ENCODE measurements at places on chromosomes 2 and 18.

DNA sequence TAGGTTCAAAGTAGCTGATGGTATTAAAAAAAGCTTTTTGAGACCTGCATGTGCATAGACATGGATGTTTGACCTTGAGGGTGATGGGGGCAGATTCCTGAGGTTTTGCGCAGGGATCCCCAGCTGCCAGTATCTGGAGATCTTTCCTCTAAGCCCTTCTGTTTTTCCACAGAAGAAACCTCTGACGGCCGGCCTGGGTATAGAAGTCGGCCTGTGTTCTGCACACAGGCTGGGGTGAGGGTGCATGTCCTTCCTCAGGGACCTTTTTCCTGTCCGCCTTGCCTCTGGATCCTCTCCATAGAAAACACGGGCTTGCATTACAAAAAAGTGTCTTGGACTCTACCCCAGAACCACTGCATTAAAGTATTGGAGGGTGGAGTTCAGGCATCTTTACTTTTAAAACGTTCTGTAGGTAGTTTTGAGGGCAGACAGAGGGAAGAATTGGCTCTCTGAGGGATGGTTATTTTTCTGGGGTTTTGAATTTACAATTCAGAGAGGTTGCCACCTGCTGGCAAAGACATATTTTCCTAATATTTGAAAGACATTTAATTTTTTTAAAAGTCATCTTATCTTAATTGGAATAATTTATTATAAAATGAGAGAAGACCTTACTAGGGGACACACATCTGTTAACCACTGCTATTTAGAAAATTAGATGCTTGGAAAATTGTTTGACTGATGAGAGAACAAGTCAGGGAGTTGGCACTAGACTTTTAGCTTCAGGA lies 350.6 kb downstream of the DCDC2C start:
- peak; percentile 4 for DNase-seq

- DNase-seq: no peak
Observed at GRCh38 chr2:237801466-237801865, 2.9 kb downstream of the RBM44 start.

- no peak for DNase-seq
Observed at GRCh38 chr2:84900971-84901370, 4.5 kb upstream of the TMSB10 start.

GRCh38 chr18:23528580-23529472 lies 25.5 kb downstream of the RMC1 start:
- DNase-seq: peak; percentile 37

DNA sequence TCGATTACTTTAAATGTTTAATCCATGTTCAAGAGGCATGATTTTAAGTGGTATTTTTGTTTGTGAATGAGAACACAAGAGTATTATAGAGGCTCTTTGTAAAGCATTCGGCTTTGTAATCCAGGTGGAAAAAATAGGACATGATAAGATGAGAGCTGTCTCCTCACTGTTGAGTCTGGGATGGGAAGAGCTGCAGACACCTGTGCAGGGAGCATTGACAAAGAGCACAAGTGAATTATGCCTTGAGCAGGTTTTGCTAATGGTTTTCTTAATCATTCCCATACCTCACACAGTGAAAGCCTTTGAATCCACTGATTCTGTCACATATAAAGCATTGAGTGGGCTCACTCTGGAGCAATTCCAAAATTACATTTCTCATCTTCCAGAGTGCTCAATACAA lies 9.6 kb downstream of the COL6A3 start:
- no peak for DNase-seq

DNA sequence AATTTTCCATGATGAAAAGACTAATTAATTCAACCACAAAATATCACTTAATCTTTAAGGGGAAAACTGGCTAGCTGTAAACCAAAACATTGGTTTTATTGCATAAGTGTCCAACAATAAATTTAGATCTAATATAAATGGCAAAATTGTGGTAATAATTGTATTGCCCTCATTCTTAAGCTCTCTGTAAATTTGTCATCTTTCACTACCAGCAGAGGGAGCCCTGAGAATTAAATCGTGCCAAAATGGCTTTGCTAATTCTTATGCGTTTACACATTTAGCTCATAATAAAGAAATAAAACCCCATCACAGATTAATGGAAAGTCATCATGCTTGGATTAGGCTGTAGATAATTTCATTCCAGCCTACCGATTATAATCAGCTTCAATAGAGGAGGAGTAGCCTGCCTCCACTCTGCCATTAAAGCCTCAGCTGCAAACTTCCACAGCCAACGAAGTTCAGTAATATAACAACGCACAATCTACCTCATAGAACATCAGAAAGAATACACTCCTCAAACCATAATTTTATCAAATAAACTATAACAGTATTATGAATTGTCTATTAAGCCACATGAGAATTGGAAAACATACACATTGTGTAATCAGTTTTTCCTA lies 70.0 kb upstream of the ATP5MC3 start:
- peak; percentile 61 for DNase-seq

GRCh38 chr2:174395969-174396630 lies 570 bp downstream of the SCRN3 start:
- DNase-seq: peak; percentile 11

GRCh38 chr2:16473575-16473974 lies 192.1 kb downstream of the CYRIA start:
- no peak for DNase-seq

DNA sequence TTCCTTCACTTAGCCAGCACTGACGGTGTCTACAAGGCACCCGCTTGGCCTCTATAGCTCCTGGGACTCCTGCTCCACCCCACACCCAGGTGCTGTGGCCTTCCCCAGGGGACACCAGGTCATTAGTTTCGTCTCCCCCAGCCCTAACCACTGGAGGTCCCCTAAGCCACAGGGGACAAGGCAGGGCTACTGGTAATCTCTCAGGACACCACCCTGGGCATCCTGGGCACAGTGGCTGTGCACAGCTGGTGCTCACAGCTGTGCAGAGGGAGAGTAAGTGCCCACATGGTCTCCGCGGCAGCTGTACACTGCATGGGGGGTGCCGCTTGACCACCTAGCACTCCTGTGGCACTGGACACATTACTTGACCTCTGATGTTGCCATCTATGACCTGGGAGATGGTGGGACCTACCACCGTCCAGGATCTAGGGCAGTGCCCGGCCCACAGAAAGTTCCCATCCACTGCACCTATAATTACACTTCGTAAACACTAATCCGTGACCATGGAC lies 134.0 kb downstream of the HDAC4 start:
- DNase-seq: no peak

DNA sequence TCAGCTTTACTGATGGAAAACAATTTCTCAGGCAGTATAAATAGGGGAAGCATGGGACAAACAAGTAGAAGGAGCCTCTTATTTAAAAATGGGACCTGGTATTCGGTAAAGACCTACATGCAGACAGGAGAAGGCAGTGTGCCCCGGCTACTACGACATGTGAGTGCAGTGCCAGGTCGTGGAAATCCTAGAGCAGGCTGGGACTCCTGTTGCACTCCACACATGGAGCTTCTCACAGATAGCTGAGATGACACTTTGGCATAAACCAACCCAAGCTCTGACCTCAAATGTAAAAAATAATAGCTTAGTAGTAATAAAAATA lies 885 bp upstream of the DSEL start:
- no peak for DNase-seq

DNA sequence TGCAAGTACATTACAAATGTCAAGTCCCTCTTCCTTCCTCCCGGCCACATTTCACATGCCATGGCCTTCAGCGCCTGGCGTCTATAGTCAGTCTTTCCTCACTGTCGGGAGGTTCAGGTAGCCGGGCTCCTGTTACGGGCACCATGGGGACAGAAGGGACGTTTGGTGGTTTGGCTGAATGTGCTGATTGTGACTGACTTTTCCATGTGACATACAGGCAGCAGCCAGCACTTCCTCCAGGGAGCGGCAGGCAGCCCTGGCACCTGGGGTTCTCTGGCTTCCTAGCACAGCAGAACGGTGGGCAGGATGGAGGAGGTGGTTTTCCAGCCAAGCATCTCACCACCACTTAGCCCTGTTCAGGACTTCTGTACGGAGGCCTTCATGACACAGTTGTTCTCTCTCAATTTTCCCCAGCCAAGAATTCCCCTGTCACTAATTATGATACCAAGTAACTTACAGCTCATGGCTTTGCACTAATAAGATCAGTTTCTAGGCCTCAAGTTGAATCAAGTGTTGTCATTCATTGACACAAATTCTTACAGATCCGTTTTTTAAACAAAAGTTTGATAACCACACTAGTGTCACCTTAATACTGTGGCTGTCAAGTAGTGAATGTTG lies 83.9 kb upstream of the REV1 start:
- DNase-seq: no peak

GRCh38 chr18:56709463-56709862 lies 58.3 kb downstream of the WDR7 start:
- peak; percentile 73 for DNase-seq

DNA sequence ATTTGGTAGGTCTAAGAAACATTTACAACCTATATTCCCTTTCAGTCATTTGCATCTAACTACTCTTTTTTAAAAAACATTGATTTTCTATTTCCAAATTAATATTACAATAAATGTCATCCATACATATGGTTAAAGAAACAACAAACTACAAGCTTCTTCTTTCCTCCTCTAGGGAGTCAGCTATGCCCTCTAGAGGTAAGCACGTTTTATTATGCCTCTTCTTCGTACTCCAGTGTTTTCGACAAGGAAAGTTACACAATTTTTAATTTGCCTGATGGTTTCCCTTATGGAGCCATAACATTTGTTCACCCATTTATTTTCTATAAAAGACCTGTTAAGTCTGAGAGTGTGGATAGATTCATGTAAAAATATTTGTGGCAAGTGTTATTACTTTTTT lies 183.4 kb upstream of the CDH7 start:
- peak; percentile 0 for DNase-seq

DNA sequence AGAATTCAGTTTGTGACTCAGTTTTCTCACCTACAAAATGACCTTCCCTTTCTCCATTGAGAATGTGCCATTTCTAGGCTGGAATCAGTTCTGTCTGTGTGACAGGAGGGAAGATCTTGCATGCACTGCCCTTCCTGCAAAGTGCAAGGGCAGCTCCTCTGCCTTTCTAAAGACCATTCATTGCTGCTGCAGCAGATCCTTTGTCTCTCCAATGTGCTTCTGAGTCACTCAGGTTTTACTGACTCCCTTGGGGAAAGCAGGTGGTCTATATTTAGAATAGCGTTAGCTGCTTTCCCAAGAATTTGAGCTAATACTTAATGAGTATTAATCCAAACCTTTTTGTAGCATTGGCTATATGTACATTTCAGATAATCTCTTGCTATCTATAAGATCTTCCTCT lies 62.5 kb downstream of the DAW1 start:
- no peak for DNase-seq

- no peak for DNase-seq
Observed at GRCh38 chr2:118527571-118527970, 319.9 kb downstream of the EN1 start.

GRCh38 chr2:105609746-105610402 lies 134.8 kb upstream of the NCK2 start:
- DNase-seq: no peak

DNA sequence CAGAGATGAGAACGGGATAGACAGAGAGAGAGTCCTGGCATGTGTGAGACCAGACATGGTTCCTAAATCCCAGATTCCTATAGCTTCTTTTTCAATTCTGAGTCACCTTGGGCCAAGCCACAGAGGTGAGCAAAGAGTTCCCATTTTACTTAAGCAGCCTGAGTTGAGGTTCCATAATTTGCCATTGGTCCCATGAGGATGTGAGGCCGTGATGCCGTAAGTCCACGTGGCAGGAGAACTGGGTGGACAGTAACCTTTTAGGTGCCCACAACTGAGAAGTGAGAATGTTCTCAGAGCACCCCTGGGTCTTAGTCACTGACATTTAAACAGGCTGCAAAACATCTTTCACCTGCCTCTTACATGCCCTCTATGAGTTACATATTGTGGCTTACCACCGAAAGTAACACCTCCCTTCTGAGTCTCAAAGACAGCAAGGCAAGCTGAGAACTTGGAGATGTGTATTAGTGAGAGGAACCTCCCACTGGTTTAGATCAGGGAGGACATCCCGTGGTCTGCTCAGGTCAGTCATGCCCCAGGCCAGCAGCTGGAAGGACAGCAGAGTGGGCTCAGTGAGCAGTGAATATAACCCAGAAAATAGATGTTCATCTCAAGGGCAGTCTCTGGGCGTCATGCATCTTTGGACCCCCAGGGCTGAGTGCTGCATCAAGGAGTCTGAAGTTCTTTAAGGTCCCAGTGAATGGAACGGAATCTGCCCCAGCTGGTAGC lies 127.9 kb upstream of the LGALSL start:
- DNase-seq: no peak

DNA sequence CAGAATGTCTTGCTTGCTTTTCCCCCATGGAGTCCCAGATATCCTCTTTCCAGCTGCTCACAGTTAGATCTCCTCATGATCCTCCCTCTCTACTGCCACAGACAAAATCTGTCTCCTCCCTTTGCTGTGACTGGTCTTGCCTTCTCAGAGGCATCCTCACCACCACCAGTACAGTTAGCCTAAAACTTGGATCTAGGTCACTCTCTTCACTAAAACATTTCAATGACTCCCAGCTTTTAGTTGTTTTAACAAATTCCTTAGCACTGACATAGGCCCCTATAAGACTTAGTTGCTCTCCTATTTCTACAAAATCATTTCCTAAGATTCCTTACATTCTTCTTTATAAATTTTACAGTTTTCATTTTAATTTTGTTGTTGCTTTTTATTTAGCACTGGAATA lies 734.2 kb upstream of the CHAC2 start:
- peak; percentile 11 for DNase-seq

GRCh38 chr18:61664419-61665084 lies 228.3 kb downstream of the RNF152 start:
- DNase-seq: no peak

GRCh38 chr2:106997204-106997603 lies 111.2 kb upstream of the ST6GAL2 start:
- DNase-seq: no peak

- peak; percentile 87 for DNase-seq
Observed at GRCh38 chr2:65320042-65320725, 92.6 kb downstream of the ACTR2 start.

- DNase-seq: peak; percentile 45
Observed at GRCh38 chr2:142682528-142682927, 194.9 kb upstream of the KYNU start.

DNA sequence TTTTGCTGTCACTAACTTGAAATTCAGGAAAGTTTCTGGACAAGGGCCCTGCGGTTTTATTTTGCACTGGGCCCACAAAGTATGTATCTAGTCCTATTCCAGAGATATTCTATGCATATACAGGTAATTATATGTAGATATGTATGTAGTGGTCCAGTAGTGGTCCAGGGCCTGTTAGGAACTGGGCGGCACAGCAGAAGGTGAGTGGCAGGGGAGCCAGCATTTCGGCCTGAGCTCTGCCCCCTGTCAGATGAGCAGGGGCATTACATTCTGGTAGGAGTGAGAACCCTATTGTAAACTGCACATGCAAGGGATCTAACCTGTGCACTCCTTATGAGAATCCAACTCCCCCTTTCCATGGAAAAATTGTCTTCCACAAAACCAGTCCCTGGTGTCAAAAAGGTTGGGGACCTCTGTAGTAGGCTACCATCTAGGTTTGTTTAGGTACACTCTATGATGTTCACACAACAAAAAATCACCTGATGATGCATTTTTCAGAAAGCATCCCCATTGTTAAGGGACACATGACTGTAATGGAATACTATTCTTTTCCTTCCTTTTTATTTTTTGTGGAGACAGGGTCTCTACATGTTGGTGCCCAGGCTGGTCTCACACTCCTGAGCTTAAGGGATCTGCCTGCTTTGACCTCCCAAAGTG lies 2.8 kb upstream of the PPP4R3B start:
- peak; percentile 31 for DNase-seq

GRCh38 chr2:27154488-27154887 lies 5.7 kb downstream of the TCF23 start:
- DNase-seq: no peak

GRCh38 chr2:56803596-56803995 lies 619.8 kb downstream of the CCDC85A start:
- DNase-seq: no peak

Data from fibroblast of pulmonary artery (primary cell).